ENCODE measurements at places on chromosomes 1 and 21. TPM values are rescaled to one million over a fixed set of nuclear protein-coding genes. Genes with fewer than 3 reads are reported as not detected.

Gene LRRC38
- total RNA-seq, result not detected

DNA sequence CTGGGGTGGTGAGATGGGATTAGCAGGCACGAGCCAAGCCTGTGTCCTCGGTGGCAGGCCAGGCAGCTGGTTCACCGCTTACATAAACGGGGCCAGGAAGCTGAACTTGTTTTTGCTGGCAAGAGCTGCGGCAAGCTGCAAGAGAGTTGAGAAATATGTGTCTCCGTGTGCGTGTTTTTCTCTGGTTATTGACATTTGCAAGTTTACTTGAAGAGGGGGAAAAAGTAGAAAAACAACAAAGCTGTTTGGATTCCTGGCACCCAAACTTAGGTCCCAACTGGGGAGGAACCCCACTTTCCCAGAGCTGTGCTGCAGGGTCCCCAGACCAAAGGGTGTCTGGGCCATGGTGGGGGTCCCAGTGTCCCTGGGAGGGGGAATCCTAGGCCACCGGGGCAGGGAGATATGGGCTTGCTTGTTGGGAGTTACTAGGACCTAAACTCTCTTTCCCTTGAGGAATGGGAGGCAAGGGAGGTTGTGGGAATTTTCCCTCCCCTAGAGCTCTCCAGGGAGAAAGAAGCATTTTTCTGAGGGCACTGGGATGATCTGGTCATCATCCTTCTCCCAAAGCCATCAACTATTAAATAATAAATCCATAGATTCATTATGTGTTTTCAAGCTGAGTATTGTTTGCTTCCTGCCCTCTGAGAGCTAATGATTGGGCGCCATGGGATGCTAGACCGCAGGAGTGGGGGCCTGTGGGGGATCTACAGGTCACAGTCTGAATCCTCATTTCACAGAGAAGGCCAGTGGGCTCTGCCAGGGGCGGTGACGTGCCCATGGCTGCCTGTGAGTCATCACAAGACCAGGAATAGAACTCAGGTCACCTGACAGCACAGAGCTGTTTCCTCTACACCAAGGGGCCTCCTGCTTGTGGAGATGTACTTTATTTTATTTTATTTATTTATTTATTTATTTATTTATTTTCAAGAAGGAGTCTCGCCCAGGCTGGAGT lies 14.8 kb downstream of the IL6R start:
- no peaks in the 10 kb centered on the region for H3K36me3 ChIP-seq
- H3K4me1 ChIP-seq, result peaks cover 49% of the 10 kb centered on the region
- H3K27ac ChIP-seq, result peak overlapping the region; percentile 66
- peak; percentile 90 for DNase-seq

DNA sequence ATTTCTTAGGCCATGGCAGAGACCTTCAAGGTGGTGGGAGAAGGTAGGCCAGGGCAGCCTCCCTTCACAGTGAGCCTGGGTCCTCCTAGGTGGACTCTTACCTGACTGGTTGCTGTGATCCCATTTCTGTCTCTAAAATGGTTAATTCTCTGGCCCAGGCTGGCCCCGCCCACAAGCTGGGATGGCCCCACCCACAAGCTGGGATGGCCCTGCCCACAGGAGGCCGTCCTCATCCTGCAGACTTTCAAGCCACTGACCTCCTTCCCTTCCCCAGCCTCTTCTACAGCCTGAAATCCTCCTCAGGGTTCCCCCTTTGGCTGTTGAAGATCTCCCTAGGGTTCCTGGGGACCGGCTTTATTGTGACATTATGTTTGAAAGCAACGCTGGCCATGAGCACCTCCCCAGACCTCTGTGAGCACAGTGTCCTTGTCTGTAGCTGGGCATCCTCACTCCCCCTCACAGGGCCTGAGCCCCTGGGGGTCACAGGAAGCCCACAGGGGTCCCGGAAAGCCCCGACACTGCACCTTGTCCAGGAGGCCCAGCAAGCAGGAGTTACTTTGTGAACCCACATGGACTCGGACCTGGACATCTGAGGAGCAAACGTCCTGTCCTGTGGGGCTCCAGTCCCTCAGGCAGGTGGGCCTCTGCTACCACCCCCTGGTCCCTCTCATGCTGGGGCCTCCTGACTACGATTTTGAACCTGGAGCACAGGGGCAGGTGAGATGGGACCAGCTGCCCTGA lies 621.7 kb downstream of the MATN1 start:
- H3K4me1 ChIP-seq, result no peaks in the 10 kb centered on the region
- H3K27ac ChIP-seq, result no peak overlapping the region
- DNase-seq, result no peak
- no peaks in the 10 kb centered on the region for H3K36me3 ChIP-seq
- H3K27me3 ChIP-seq, result peaks cover 18% of the 10 kb centered on the region

- H3K4me3 ChIP-seq, result no peak overlapping the region
- DNase-seq, result peak; percentile 59
- no peak overlapping the region for H3K27ac ChIP-seq
- H3K36me3 ChIP-seq, result no peaks in the 10 kb centered on the region
- peaks cover 25% of the 10 kb centered on the region for H3K27me3 ChIP-seq
These were observed 2.5 kb upstream of the SAMD11 start for GRCh38 chr1:921011-921837.

DNA sequence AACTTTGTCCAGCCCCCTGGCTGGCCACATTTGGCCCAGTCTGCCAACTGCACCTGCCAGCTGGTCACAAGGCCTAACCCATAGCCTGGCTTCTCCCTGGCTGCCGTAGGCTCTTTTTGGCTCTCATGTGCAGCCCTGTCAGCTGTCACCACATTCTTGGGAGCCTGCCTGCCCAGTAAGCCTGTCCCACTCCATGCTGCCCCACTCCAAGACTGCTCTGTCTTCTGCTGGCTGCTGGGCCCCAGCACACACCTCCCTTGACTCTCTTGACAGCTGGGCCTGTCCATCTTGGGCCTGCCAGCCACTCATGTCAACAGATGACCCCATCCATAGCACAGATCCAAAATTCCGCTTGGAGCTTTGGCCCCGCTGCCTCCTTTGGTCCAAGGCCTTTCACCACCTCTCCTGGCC lies 74.3 kb upstream of the EDN2 start:
- peaks cover 8% of the 10 kb centered on the region for H3K36me3 ChIP-seq
- no peaks in the 10 kb centered on the region for H3K27me3 ChIP-seq
- H3K27ac ChIP-seq, result no peak overlapping the region
- H3K4me1 ChIP-seq, result no peaks in the 10 kb centered on the region
- H3K4me3 ChIP-seq, result no peak overlapping the region
